ENCODE measurements at places on chromosomes 4 and X.

GRCh38 chrX:2608638-2609430 lies 82.3 kb upstream of the CD99 start:
- no peak for DNase-seq

DNA sequence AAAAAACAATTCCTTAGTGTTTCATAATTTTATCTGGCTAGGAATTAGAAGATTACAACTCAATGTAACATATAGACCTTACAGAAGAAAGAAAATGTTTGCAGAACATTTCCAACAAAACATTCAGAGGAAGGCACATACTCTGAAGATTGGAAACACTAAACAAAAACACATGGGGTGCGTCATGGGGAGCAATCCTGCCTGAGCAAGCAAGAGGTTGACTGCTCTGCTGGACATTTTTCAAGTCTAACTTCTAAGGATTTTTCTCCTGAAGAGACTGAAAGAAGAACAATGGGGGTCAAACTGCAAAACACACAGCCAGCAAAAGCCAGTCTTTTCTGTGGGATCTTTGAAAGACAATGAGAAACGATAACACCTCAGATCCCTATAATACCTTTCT lies 182.8 kb downstream of the GUCY2F start:
- no peak for DNase-seq

- no peak for DNase-seq
Measured at GRCh38 chr4:7705062-7705461, 234.6 kb downstream of the AFAP1 start.

- no peak for DNase-seq
Measured at GRCh38 chrX:139692506-139692849, 15.5 kb downstream of the MCF2 start.

DNA sequence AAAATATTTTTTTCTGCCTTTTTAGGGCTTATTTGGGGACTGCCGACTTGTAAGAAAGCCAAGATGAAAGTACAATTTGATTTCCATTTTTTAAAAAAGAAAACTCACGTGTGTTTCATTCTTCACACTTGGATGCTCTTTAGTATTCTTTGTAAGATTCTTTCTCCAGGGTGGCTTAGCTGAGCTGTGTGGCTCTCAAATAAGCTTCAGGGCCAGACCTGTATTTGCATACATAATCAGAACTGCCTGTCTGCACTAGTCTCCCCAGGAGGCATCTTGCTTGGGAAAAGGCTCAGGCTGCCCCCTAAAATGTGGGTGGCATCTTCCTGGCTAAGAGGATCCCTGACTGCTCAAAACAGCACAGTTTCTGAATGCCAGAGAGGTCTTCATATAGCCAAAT lies 498.4 kb downstream of the MID1IP1 start:
- DNase-seq: no peak

DNA sequence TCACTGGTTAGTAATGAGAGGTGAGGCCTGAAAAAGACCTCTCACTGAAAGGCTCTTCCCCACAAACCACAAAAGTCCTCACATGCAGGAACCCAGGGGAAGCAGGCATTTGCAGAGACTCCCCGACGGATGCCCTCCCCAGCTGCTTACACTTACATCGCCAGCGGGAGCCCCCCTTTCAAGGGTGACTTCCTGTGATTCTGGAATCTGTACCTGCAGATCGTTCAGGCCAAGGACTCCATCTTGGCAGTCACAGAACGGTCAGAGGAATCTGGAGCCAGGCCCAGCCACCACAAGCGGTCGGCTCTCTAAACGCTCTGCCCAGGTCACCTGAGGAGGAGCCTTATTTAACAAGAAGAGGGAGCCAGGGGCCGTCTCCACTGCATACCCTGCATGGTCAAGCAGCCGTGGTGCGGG lies 71.3 kb upstream of the STS start:
- DNase-seq: no peak

Data from HS-27A (cell line).